ENCODE measurements at places on chromosomes 7 and 10.

DNA sequence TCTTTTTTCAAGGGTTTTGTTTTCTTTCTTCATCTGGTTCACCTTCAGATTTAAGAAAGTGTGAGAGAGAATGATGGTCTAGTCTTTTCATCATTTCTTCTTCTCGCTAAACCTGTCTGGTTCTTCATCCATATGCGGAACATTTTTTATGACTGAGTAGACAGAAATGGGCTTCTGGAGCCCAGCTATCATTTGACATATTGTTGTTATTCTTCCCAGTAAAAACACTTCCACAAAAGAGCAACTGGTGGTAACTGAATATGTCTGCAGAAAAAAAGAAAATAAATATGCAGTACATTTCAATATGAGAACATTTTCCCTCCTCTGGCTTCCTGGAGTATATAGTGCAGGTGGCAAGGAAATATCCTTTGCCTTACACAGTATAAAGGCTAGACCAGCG, 209.5 kb downstream of the JCAD start:
- no peak for DNase-seq

DNA sequence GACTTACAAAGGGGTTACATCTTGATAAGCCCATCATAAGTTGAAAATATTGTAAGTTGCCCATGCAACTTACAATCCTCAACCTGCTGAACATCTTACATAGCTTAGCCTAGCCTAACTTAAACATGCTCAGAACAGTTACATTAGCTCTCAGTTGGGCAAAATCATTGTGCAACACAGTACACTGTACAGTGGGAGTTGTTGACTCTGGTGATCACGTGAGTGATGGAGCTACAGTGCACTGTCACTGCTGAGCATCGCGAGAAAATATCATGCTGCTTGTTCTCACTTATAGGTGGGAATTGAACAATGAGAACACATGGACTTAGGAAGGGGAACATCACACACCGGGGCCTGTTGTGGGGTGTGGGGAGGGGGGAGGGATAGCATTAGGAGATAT, 214.9 kb upstream of the ZMIZ1 start:
- no peak for DNase-seq

- DNase-seq, result no peak
Measured at GRCh38 chr7:46651561-46652088, 730.6 kb upstream of the IGFBP3 start.

DNA sequence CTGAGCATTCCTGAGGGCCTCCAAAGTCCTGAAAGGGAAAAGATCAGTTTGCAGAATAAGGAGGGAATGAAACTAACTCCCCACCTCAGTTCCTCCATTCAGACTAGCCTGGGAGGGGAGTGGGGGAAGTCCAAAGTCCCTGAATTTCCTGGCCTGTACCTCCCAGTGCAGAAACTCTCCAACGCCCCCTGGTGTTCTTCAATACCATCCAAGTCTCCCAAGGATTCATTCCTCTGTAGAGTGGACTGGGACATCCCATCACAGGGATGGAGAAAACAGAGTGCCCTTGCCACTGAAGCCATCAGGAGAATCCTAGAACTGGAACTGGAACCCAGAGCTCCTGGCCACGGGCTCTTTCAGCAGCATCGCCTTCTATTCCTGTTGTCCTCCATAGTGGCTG, 1.6 kb upstream of the COL13A1 start:
- DNase-seq, result no peak

DNA sequence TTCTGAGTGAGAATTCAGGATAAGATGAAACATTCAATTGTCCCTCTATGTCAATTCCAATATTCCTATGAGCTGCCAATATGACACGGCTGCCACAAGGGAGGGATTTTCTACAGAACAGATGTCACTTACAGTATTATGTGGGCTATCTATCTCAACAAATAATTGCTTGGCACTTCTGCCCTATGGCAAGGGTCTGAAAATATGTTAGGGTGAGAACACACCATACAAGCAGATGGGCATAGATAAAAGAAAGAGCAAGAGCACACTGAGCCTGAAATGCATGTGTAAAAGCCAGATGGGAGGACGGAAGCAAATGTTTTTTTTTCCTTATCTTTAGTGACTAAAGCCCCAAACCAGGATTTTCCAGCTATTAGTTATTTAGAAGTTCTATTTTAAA, 70.1 kb upstream of the TFEC start:
- no peak for DNase-seq

DNA sequence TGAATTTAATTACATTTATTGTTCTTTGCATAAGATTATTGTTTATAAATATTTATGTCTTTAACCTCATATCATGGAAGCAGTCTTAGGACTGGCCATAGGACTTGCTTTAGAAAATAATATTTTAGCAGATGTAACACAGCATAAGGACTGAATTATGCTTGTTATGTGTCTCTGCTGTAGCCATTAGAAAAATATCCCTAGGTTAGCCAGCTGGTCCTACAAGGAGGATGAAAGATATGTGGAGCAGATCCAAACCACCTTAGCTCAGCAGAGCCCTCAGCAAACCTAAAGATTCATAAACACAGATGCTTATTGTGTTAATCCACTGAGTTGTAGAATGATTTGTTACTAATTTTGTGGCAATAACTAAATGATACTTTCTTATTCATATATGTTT, 166.0 kb upstream of the COL1A2 start:
- no peak for DNase-seq

DNA sequence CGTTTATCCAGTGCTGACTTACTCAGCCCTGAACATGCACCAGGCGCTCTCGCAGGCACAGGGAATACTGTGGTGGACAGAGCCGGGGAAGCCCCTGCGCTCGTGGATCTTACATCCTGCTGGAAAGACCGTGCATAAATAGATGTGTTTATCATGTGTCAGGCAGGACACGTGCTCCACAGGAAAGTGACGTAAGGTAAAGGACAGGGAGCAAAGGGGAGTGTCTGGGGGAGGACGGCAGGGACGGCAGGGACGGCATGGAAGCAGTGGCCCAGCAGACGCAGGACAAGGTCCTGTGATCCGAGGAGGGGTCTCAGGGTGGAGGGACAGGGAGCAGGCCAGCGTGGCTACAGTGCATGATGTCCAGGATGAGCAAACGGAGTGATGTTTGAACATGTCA, 410.5 kb downstream of the PAXIP1 start:
- no peak for DNase-seq

All from activated B cell treated with CpG ODN at 0.5 μM for 24 hours (primary cell).